Endothelial cell of umbilical vein (primary cell): ENCODE measurements at places on chromosomes 11 and 22.

- DNase-seq: no peak
Observed at GRCh38 chr11:10487002-10487647, 32.1 kb downstream of the AMPD3 start.

GRCh38 chr11:77999446-78000030 is 5.1 kb upstream of the INTS4 start:
- DNase-seq: no peak

DNA sequence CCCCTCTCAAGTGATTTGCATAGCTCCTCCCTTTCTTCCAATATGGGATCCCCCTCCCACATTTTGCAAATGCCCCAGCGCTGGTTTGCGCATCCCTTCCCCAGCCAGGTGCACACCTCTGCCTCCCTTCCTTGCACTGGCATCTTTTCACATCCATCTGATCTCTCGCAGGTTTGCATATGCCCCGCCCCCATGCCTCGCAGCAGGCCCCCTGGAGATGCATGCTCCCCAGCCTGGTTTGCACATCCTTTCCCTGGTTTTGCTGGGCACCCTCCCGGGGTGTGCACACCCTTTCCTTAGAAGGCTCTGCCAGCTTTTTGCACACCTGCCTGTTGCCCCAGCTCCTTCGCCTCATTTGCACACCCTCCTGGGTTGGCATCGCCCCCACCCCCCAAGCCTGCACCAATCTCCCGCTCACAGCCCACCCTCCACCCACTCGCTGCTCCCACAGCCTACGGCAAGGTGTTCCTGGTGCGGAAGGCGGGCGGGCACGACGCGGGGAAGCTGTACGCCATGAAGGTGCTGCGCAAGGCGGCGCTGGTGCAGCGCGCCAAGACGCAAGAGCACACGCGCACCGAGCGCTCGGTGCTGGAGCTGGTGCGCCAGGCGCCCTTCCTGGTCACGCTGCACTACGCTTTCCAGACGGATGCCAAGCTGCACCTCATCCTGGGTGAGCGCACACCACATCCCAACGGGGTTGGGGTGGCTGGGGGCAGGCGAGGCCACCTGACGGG is 917 bp downstream of the RPS6KA4 start:
- no peak for DNase-seq

DNA sequence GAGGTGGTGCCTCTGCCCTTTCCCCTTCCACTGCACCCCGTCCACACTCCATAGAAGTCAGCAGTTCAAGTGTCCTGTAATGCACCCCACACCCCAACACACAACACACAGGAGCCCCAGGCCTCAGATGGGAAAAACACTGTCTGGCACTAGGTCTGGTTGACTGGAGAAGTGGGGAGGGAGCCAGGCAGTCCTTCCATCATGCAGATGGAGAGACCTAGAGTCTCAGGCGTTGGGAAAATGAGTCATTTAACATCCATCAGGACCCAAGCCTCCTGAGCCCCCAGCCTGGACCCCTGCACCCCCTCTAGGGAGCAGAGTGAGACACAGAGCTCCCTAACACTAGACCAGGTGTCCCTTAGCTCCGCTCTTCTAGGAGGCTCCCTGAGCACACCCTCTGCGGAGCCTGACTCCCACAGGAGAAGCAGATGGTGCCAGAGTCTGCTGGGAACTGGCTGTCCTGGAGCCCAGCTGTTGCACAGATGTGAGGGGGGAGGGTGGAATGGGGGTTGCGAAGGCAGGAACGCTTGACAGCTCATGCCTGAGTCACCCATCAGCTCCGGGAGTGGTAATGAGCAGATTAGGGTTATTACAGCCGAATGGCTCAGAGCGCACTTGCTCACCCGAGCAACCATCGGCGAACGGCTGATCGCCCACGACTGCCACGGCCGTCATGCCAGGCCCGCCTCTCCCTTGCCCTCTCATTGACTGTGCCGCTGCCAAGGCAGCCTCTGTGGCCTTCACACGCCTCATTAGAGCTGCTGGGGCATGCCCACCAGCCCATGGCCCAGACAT is 22.1 kb upstream of the SYT7 start:
- DNase-seq: no peak

DNA sequence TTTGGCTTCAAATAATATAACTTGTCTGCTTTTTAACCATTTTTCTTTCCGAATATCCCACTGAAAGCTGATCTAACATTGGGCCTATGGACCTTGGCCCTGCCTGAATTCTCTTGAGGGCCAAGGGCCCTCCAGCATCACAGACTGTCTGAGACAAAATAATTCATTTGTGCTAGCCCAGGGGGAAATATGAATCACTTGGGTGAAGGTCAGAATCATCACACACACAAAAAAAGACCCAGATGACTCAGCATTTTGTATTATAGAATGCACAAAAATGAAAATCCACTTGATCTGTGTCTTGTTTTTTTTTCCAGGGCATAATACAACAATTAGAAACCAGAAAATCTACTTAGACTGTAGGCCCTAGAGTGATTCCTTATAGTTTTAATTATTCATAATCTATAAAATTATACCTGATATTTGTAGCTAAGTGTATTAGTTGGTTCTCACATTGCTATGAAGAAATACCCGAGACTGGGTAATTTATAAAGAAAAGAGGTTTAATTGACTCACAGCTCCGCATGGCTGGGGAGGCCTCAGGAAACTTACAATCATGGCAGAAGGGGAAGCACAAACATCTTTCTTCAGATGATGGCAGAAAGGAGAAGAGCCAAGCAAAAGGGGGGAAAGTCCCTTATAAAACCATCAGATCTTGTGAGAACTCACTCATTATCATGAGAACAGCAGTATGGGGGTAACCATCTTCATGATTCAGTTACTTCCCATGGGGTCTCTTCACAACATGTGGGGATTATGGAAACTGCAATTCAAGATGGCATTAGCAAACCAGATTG is 15.6 kb upstream of the RDX start:
- peak; percentile 90 for DNase-seq

DNA sequence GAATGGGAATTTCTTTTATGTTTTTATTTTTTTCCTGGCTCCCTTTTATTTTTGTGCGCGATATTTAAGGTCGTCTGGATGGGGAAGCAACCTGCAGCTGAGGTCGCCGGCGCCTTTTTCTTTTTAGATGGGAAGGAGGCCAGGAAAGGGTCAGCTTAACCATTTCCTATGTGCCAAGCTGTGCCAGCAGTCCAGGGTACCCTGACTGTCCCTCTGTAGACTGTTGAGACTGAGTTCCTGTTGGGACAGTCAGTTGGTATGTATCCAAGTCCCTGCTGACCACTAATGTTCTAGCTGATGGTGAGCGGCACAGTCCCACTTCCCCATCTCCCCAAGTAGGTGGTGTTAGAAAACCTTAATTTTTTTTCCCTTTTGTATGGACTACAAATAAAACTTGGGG is 10.5 kb downstream of the RBM14 start:
- no peak for DNase-seq

GRCh38 chr11:117861151-117862018 is 15.1 kb downstream of the FXYD6 start:
- DNase-seq: peak; percentile 15

GRCh38 chr11:13384908-13385640 is 77.9 kb downstream of the BTBD10 start:
- peak; percentile 65 for DNase-seq

DNA sequence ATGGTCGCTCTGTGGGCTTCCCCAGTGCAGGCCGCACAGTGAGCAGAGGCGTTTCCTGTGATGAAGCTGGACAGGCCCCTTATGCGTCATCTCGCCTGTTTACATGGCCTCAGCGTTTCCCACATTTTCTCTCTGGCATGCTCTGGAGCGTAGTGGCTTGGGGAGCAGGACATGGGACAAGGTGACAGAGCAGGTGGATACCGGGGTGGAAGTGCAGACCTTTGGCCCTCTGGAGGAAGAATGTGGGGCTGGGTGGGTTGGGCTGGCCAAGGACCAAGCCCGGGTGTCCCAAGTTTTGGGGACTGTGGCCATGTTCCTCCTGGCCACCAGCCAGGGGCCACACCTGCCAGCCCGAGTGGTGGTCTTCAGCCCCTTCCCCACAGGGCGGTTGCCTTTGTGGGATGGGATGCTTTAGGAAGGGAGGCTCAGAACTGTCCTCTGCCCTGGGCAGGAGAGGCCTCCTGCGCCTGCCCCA is 446.6 kb downstream of the TBC1D22A start:
- DNase-seq: no peak
